ENCODE measurements at places on chromosomes 3 and 15.

DNA sequence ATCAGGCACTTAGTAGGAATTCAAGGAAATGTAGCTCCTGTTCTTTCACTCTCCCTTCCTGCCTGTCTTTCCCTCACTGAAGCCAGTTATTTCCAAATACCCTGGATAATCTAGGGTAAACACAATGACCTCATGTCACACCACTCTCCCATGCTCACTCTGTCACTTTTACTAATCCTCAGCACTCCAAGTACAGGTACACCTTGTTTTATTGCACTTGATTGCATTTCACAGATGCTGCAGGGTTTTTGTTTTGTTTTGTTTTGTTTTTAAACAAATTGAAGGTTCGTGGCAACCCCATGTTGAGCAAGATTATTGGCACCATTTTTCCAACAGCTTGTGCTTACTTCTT, 40.8 kb downstream of the PPM1L start:
- no peak for DNase-seq

GRCh38 chr3:100144255-100144866, 30.1 kb upstream of the FILIP1L start:
- no peak for DNase-seq

- DNase-seq: no peak
Measured at GRCh38 chr3:153633407-153633806, 471.4 kb downstream of the RAP2B start.

DNA sequence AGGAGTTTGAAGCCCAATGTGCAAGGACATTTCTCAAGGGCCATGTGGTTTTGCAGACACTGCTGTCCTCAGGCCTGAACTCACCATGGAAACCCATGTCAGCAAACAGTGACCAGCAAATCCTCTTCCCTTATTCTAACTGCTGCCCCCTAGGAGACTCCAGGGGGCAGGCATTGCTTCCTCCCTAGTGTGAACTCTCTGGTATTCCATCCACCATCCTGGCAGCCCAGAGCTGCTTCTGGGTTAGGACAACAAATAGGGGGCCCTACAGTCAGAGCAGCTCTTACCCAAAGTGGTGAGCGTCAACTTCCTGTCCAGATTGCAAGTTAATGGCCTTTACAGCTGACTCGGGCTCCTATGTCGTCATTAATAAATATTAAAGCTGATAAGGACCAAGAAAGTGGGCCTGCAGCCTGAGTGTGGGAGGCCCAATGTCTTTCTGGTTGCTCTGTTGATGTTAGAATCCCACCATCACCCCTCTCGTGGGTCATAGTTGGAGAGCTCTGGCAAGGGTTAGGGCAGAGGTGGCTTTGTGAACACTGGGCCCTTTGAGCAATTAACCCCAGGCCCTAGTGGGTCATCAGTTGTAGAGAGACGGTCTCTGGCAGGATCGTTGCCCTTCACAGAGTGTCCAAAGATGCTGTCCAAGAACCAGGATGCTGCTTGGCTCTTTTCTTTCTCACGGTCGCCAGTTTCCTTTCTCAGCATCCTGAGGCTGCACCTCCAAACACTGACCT, 41.5 kb downstream of the TGM4 start:
- DNase-seq: no peak

DNA sequence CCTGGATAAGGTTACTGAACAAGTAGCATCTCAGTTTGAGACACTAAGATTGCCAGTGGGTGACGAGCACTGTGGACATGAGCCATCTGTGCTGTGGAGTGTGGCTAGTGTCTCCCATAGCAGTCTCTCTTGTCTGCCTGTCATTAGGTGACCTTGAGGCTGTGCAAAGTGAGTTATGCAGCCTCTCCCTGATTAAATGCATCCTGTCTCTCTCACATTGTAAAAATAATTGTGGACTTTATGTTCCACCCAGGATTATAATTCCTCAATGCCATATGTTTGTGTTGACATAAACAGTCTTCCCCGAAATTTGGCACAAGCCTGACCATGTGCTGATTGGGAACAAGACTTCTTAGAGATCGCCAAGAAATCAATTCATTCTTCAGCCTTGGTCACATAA, 168.9 kb downstream of the MYRIP start:
- no peak for DNase-seq
